ENCODE measurements at places on chromosomes 7 and 10.
A peak's percentile ranks its signal among the peaks of the same experiment; 100 is the strongest.

- DNase-seq, result no peak
These were observed 43.8 kb downstream of the PTPN12 start for GRCh38 chr7:77580762-77581350.

DNA sequence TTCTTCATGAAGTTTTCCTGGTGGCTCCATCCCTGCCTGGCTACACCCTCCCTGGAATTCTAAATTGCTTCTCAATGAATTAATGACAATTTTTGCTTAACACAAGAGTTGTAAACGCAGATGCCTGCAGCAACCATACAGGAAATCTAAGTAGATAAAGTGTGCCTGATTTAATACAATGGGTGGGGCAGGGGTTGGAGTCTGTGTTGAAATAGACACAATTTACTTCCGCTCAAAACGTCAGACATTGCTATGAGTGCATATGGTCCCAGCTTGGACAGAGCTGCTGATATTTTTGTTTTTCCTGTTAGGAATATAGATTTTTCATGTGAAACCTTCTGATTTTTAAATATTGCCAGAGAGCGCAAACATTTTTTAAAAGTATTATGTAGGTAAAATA lies 1235.0 kb upstream of the SORCS1 start:
- no peak for DNase-seq

DNA sequence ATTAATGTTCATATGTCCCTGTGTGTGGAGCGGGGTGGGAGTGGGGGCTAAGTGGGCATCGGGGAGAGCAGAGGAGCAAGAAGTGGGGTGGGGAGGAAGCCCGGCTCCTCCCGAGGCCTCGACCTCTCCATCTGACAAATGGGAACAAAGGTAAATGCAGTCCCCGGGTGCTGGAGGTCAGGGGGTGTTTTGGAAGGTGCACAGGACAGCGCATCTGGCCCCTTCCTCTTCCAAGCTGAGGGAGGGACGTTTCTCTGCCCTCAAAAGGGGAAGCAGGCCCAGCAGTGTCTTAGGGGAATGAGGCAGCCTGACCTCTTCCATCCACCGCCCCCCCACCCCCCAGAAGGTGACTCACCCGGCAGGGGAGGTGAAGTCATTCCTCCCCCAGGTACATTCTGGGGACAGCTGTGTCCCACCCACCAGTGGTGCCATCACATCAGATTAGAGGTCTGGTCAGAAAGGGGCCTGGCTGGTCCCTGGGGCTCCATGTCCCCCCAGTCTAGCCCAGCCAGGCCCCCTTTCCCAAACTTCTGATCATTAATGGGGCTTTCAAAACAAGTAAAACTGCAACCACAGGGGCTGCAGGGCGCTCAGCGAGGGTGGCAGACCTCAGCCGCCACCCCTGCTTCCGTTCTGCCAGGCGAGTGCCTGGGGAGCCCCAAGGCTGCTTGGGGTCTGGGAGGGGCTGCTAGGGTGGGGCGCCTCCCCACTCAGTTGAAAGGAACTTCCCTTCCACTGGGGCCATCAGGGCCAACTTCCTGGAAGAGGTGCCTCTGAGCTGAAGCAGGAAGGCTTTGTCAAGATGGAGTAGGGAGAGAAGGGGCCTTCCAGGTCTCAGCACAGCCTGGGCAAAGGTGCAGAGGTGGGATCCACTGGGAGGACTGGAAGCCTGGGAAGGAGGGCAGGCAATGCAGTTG lies 10.8 kb downstream of the LFNG start:
- no peak for DNase-seq

DNA sequence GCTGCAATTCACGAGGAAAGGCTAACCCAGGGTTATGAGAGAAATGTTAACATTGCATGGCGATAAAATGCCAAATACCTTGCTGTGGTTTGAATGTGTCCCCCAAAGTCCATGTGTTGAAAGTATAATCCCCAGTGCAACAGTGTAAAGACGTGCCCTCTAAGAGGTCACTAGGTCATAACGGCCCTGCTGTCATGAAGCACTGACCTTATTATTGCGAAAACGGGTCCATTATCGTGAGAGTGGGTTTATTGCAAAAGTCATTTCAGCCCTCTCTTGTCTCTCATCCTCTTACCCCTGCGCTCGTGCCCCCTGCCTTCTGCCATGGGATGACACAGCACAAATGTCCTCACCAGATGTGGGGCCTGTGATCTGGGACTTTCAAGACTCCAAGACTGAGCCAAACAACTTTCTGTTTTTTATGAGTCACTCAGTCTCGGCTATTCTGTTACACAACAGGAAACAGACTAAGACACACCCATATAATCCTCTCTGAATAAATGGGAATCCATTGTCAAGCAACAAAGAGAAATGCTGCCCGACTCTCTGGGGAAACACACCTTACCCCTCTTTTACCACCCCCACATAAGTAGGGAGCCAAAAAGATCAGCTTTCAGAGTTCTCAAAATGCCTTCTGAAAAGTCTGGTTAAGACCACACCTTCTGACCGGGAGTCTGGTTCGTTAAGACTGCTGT lies 73.1 kb upstream of the UCN3 start:
- no peak for DNase-seq

- no peak for DNase-seq
These were observed 176.8 kb downstream of the PRKG1 start for GRCh38 chr10:51251110-51251509.

DNA sequence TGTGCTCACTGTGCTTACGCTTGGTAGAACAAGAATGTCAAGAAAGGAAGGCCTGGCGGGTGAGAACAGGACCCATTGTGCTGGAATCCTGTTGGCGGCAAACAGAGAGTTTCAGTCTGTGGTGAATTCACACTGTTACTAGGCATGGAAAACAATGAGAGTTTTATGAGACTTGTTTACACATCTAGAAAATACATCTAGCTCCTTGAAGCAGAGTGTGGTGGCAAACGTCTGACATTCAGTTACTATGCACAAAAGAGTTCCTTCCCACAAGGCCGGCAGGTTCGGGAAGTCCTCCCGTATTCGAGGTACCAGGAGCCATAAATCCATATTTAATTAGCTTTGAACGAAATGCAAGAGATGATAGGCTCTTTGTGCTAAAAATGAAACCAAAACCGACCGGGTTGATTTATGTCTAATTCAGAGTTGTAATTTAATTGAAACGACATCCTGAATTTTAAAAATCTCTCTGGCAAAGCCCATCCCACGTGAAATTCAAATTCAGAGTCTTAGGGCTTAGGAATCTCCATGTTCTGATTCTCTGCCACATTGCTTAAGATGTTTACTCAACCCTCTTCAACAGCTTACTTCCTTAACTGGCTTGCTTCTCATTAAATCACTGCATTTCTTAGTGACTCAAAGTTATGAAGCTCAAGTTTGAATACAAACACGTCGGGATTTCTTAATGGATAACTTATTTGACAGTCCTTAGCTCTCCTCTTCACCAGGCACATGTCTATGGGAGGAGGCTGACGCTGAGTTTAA lies 299.9 kb upstream of the PITRM1 start:
- DNase-seq, result no peak

- DNase-seq, result no peak
These were observed 138.4 kb upstream of the IGFBP3 start for GRCh38 chr7:46059308-46060020.

GRCh38 chr10:84263716-84264115 lies 18.9 kb downstream of the RGR start:
- no peak for DNase-seq

- no peak for DNase-seq
These were observed 103.4 kb upstream of the DLX6 start for GRCh38 chr7:96901822-96902445.

GRCh38 chr10:77613476-77614130 lies 24.0 kb downstream of the KCNMA1 start:
- DNase-seq, result no peak

DNA sequence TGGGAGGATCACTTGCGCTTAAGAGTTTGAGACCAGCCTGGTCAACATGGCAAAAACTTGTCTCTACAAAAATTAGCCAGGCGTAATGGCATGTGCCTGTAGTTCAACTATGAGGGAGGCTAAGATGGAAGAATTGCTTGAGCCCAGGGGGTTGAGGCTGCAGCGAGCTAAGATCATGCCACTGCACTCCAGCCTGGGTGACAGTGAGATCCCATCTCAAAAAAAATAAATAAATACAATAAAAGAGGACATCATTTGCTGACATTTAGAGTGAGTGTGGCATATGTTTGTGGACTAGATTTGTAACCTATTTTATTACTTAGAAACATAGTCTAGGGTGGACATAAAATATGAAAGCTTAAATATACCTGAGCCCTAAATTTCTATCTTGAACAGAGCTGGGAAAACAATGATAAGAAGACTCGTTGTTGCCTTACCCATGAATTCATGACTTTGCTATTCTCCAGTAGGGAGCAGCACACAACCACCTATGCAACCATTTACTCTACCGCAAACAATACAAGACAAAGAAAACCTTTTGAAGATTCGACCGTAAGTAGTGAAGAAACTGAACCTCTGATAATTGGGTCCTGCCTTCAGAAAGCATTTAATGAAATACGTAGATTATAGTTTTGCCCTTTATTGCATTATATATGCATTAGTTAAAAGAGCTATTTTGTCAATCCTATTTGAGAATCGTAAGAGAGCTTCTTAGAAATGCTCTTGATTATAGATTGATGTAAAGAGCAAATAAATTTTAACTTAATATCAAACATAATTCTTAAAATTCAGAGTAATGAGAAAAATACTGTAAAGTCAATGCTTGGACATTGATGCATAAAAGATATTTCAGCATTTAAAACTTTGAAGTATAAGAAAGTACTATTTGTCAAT lies 83.5 kb downstream of the GNAT3 start:
- peak; percentile 14 for DNase-seq

GRCh38 chr10:13942035-13942434 lies 355.3 kb downstream of the PRPF18 start:
- DNase-seq, result no peak

DNA sequence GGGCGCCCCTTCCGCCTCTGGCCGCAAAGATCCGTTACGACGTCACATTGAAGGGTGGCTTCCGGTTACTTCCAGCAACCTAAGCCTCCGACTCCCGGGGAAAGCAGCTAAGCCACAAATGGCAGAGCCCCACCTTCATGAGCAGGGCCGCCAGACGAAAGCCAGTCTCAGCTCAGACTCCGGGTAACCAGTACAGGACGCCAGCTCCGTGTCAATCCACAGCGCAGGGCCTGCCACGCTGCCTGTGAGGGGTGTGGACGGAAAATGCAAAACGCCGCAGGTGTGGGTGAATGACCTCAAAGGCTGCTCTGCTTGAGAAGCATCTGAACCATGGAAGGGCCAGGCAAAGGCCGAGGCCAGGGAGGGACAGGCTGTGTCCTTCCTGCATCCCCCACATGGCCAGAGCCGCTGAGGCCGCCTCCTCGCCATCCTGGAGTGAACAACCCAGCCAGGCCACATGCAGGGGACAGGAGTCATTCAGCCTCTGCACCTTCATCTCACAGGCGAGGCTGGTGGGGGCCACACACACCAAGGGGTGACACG lies 53.5 kb upstream of the PPP2R2D start:
- DNase-seq, result no peak

DNA sequence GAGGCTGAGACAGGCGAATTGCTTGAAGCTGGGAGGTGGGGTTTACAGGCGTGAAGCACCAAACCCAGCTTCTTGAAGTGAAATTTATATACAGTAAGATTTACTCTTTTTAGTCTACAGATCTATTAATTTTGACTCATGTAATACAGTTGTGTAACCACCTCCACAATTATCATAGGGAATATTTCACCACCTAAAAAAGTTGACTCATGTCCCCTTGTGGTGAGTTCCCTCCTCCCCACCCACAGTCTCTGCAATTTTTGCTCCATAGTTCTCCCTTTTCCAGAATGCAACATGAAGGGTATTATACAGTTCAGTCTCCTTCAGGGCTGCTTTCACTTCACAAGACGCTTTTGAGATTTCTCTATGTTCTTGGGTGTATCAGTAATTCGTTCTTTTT lies 156.8 kb downstream of the FAM107B start:
- DNase-seq, result no peak

DNA sequence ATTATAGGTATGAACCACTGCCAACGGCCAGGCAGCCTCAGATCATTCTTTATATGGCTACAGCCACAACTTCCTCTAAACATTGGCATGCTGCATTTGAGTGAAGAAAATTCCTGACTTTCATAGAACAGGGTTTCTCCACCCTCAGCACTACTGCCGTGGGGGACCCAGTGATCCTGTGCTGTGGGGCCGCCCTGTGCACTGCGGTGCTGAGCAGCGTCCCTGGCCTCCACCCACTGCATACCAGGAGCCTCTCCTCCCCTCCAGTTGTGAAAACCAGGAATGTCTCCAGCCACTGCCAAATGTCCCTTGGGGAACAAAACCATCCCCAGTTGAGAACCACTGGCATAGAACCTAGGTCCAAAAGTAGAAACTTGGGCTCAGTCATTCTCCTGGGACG lies 15.8 kb downstream of the CNPY1 start:
- DNase-seq, result no peak

DNA sequence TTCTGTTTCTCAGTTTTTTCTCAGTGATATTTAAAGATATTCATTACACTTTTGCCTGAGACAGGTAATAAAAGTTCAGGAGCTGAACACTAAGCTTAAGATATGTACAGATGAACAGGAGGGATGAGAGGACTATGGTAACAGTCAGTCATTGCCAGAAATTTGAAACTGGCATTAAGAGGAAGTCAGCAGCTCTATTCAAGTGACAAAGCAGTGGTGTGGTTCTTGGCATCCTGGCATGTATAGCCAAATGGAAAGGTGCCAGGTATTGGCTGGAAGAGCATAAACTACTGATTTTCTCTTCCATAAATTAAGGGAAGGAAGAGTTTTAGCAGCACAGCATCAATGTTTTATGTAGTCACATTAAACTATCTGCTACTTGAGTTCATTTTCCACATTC lies 22.7 kb downstream of the HOXA1 start:
- no peak for DNase-seq

DNA sequence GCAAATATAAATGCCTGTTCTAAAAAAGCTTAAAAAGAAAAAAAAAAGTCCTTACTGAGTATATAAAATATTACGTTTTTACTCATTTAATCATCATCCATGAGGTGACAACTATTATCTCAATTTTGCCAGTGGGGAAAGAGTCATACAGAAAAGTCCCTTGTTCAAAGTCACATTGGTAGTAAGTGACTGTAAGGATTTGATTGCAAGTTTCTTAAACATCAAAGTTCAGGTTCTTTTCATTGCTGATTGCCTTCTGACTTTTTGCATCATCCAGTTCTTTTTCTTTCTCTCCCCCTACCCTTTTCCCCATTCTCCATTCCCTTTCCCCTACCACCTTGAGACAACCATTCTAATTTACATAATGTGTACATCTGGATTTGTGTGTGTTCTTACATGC lies 363.3 kb downstream of the NRG3 start:
- no peak for DNase-seq

Measured in NCI-H1694 treated with DMSO at 0.1 percent for 48 hours (cell line).